ENCODE measurements at places on chromosomes 7 and 10. TPM values are rescaled to one million over a fixed set of nuclear protein-coding genes. Genes with fewer than 3 reads are reported as not detected.

The VSTM4 gene
- 2.5 TPM for total RNA-seq

DNA sequence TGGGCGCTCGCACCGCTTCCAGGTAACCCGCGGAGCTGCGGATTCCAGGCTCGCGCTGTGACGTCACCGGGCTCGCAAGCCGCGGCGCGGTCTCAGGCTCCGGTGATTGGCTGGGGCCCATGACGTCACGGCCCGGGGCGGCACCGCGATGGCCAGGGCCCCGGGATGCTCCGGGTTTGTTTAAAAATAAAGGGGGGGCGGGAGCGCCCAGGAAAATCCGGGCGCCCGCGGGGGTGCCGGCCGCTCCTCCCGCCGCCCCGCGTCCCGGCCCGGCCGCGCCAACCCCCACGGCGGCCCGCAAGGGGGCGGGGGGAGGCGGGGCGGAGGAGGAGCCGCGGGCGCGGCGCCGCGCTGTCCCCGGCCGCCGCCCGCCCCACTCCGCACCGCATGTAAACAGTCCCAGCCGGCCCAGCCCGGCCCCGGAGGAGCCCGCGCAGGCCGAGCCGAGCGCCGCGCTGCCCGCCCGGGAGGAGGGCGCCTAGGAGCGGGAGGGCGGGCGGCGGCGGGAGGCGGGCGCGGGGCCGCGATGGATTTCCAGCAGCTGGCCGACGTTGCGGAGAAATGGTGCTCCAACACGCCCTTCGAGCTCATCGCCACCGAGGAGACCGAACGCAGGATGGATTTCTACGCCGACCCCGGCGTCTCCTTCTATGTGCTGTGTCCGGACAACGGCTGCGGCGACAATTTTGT is at the start of gene MTURN:
Gene MTURN, plus strand, starts transcription at position 376 of the 690 bp plus-strand sequence. Its CDS starts 151 bp downstream, at position 527.
- DNase-seq = peak; percentile 77

The CLDN4 gene
- 2.9 TPM for total RNA-seq

The SUV39H2 gene
- 23.3 TPM for total RNA-seq

All from IMR-90 (cell line).